Fibroblast of pulmonary artery (primary cell): ENCODE measurements at places on chromosomes 2 and 18.
A peak's percentile ranks its signal among the peaks of the same experiment; 100 is the strongest.

- no peak for DNase-seq
These were observed at the start of gene TEX51 for GRCh38 chr2:126898636-126899035. TEX51 (plus strand) TSS chr2:126898890; CDS start chr2:126898919, 29 bp downstream.

DNA sequence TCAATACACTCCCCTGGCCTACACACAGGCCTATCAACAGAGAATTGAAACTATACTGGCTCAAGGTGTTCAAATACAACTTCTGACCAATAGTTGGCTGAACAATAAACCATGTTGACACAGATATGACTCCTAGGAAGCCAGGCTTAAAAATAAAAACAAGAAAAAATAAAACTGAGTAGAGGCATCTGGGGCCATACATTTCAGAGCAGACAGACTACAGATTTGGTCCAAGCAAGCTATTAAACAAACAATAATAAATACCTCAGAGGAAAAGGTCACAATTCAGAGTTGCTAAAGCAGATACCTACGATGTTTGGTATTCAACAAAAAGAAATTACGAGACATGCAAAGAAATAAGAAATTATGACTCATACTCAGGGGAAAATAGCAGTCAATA, 132.8 kb upstream of the ACVR2A start:
- no peak for DNase-seq

- no peak for DNase-seq
These were observed 188.3 kb downstream of the FBXO15 start for GRCh38 chr18:73959352-73959751.

DNA sequence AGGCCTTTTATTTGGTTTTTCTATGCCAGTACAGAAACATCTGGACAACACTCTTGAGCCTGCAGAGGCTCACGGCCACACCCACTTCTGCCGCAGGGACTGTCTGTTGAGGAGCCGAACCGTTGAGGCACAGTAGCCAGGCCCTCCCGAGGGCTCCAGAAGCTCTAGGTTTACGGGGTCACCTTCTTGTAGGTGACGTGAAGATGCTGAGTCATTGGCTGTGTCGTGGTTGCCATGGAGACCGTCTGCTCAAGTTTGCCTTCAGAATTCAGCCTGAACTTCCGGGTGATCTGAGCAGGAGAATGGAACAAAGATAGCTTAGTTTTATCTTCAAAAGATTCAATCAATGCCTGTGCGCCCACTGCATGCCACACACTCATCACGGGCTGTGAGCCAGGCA, 25.9 kb downstream of the BOK start:
- DNase-seq = peak; percentile 37

DNA sequence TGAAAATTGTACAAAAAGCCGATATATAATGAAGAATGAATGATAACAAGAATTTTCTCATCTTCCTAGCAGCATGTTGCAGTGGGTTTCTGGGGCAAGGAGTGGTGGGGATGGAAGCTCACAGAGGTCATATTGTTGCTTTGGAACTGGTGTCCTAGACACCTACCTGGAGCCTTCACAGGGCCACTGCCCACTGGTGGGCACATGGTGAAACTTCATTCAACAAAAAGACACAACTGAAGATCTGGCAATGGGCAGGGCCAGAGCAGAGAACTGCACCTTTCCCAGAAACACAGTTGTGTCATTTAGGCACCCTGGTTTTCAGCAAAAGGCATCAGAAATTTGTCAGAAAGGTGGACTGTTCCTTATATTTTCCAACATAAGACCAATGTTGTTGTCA, 115.3 kb downstream of the FHOD3 start:
- DNase-seq = peak; percentile 53
